ENCODE measurements at places on chromosomes 12 and 14.

DNA sequence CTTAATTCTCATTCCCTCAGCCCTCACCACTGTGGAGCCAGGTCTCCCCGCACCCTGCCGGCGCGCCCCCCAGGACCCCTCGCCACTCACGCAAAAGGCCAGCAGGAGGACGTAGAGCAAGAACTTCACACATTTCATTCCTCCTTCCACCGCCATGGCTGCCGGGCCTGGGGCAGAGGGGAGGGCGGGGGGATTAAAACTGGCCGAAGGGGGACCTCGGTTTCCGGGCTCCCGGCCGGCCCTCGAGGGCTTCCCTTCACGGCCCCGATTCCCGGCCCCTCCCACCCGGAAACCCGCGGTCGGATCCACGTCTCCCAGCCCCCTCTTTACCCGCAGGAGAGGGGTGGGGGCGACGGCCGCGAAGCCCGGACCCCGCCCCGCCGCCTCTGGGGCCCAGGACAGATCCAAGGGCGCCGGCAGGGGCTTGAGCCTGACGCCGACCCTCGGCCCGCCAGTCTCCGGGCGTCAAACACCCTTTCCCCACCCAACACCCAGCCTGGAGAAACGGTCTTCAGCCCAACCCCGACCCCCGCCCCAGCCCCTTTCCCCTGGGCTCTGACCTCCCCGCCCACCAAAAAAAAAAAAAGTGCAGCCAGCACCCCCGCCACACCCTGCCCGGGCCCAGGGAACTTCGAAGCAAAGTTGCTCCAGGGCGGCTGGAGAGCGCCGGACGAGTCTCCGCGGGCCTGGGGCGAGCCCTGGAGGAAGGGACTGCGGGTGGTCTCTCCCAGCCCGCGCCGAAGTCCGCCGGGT is 447 bp downstream of the CD63 start:
- peaks cover 27% of the 10 kb centered on the region for H3K36me3 ChIP-seq
- H3K27me3 ChIP-seq = no peaks in the 10 kb centered on the region
- H3K4me3 ChIP-seq = peak overlapping the region; percentile 88
- H3K4me1 ChIP-seq = peaks cover 31% of the 10 kb centered on the region
- peak overlapping the region; percentile 98 for H3K27ac ChIP-seq

DNA sequence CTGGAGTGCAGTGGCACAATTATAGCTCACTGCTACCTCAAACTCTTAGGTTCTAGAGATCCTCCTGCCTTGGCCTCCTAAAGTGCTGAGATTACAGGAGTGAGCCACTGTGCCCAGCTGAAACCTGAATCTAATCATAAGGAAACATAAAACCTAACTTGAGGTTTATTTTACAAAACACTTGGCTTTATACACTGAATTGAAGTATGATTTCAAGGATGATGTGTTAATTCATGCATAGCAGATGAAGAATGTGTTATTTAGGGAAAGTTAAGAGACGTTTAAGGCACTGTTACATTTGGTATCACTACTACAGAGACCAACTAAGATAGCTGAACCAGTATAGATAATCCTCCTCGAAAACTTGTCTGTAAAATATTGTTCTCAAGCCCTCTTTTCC is 6.4 kb downstream of the DICER1 start:
- H3K36me3 ChIP-seq = 0 out of 2 replicates have a peak, but pooled peaks cover 9% of the 10 kb centered on the region
- H3K4me1 ChIP-seq = peaks cover 44% of the 10 kb centered on the region
- no peaks in the 10 kb centered on the region for H3K27me3 ChIP-seq
- H3K27ac ChIP-seq = no peak overlapping the region

GRCh38 chr14:101857226-101857625 is 95.7 kb downstream of the PPP2R5C start:
- H3K4me3 ChIP-seq = no peak overlapping the region
- H3K27me3 ChIP-seq = no peaks in the 10 kb centered on the region
- peak; percentile 17 for DNase-seq
- H3K27ac ChIP-seq = no peak overlapping the region
- peaks cover 6% of the 10 kb centered on the region for H3K4me1 ChIP-seq
- H3K36me3 ChIP-seq = peaks cover 7% of the 10 kb centered on the region

DNA sequence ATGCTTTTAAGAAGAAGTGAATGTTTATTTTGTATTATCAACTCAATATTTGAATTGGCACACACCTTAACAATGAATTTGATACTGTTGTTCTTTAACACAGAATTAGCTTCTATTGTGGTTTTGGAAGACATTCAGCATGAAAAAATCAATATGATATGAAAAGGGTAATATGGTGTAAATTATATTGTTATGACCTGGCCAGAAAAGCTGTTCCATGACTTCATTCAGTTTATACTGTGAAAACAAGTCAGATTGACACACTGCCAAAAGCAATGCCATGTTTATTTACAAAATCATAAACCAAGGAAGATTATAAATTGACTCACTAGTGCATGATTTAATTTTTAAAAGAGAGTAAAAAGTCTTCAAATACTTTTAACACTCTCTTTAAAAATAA is 851.4 kb upstream of the SEL1L start:
- DNase-seq = peak; percentile 28
- no peaks in the 10 kb centered on the region for H3K36me3 ChIP-seq
- H3K4me1 ChIP-seq = no peaks in the 10 kb centered on the region
- H3K27me3 ChIP-seq = no peaks in the 10 kb centered on the region
- H3K4me3 ChIP-seq = no peak overlapping the region

DNA sequence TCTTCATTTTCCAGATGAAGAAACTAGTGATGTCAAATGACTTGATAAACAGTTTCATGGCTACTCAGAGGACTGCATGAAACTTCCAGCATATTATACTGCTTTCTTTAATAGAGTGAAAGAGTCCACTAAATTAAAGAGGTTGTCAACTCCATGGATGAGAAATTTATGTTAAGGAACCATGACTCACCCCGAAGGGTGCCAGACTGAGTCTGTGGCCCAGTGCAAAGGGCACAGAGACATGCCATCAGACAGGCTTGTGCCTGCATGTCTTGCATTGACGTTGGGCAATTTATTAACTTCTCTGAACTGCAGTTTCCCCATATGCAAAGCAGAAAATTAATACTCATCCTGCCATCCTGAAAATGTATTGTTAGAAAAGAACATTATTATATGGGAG is 382.4 kb downstream of the APAF1 start:
- H3K4me3 ChIP-seq = no peak overlapping the region
- H3K27me3 ChIP-seq = no peaks in the 10 kb centered on the region
- DNase-seq = no peak
- H3K27ac ChIP-seq = no peak overlapping the region
- H3K4me1 ChIP-seq = no peaks in the 10 kb centered on the region

GRCh38 chr12:87311206-87311605 is 718.0 kb downstream of the C12orf50 start:
- no peaks in the 10 kb centered on the region for H3K36me3 ChIP-seq
- no peak for DNase-seq
- no peaks in the 10 kb centered on the region for H3K4me1 ChIP-seq
- H3K4me3 ChIP-seq = no peak overlapping the region
- no peak overlapping the region for H3K27ac ChIP-seq

- no peak for DNase-seq
Measured at GRCh38 chr14:74144789-74145188, 60.0 kb downstream of the LIN52 start.

- peak overlapping the region; percentile 13 for H3K27ac ChIP-seq
- no peak overlapping the region for H3K4me3 ChIP-seq
- H3K27me3 ChIP-seq = no peaks in the 10 kb centered on the region
- no peak for DNase-seq
- H3K4me1 ChIP-seq = peaks cover 18% of the 10 kb centered on the region
Measured at GRCh38 chr12:108665608-108666202, 32.0 kb upstream of the SELPLG start.

DNA sequence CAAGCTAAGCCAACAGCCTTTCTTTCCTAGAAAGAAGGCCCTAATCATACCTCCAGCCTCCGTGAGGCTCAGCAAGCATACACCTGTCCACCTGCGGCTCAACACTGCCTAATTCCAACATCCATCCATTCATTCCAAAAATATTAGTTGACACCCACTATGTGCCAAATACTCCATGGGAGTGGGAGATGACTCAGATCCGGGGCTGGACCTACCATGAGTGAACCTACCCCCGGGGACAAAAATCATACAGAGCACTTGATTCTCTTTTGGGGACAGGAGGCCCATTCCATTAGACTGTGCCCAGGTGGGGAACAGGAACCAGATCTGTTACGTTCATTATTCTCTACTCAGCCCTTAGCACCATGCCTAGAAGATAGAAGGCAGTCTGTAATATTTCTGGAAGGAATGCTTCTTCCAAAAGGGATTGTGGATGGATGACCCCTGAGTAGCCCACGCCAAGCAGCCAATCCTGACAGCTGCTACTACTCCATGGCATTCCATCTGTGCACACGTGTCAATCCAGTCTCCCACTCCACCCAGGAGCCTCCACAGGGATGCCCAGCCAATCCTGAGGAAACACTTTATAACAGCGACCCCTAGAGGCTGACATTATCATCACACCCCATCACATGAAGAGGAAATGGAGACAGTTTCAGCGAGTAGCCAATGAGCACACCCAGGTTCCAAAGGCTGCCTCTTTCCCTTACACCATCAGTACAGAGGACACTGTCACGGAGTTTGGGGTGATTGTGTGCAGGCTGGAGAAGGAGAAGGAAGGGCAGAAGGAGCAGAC is 170.7 kb downstream of the ESRRB start:
- no peak overlapping the region for H3K4me3 ChIP-seq
- peaks cover 30% of the 10 kb centered on the region for H3K27me3 ChIP-seq
- no peaks in the 10 kb centered on the region for H3K4me1 ChIP-seq
- H3K36me3 ChIP-seq = no peaks in the 10 kb centered on the region

DNA sequence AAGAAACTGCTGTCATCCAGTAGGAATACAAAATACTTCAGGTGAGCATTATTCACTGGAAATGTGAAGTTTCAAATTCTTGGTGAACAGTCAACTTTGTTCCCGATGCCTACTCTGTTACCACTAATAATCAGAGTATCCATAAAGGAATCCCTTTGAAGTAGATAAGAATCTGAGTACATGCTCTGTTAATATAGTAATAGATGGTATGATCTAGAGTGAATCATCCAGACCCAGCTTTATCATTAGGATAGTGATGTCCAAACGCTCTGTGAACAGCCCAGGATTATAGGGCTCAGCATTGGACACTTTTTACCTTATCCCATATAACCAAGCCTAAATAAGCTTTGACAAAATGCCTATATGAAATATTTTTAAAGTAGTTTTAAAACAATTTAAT is 33.3 kb downstream of the PPP2R3C start:
- H3K4me1 ChIP-seq = no peaks in the 10 kb centered on the region
- H3K36me3 ChIP-seq = peaks cover 7% of the 10 kb centered on the region
- DNase-seq = peak; percentile 4

GRCh38 chr14:50778721-50779483 is 52.1 kb downstream of the NIN start:
- H3K4me3 ChIP-seq = no peak overlapping the region
- peaks cover 37% of the 10 kb centered on the region for H3K4me1 ChIP-seq
- no peaks in the 10 kb centered on the region for H3K36me3 ChIP-seq
- no peak overlapping the region for H3K27ac ChIP-seq
- no peak for DNase-seq

DNA sequence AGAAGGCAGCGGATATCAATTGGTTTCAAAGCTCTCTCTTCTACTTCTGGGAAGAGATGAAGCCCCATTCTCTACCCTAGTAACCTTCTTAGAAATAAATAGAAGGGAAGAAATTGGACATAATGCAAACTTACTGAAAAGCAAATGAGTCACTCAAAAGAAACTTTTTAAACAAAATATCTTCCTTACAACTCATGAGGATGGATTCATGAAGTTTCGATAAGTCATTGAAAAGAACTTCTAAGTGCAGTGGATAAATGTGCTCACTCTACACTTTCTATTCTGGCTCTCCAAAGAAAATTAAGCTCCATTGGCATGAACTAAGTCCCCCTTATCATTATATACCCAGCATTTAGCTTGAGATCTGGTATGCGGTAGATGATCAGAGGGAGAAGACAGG is 899.5 kb downstream of the RPS29 start:
- no peak overlapping the region for H3K27ac ChIP-seq
- H3K27me3 ChIP-seq = peaks cover 6% of the 10 kb centered on the region

GRCh38 chr12:78562368-78563205 is 302.0 kb upstream of the SYT1 start:
- no peaks in the 10 kb centered on the region for H3K36me3 ChIP-seq
- DNase-seq = peak; percentile 44

- H3K27me3 ChIP-seq = no peaks in the 10 kb centered on the region
- H3K4me3 ChIP-seq = peak overlapping the region; percentile 96
- DNase-seq = no peak
- H3K36me3 ChIP-seq = peaks cover 13% of the 10 kb centered on the region
- H3K27ac ChIP-seq = no peak overlapping the region
- peaks cover 18% of the 10 kb centered on the region for H3K4me1 ChIP-seq
Measured at GRCh38 chr14:24115422-24116127, 826 bp upstream of the NRL start.

DNA sequence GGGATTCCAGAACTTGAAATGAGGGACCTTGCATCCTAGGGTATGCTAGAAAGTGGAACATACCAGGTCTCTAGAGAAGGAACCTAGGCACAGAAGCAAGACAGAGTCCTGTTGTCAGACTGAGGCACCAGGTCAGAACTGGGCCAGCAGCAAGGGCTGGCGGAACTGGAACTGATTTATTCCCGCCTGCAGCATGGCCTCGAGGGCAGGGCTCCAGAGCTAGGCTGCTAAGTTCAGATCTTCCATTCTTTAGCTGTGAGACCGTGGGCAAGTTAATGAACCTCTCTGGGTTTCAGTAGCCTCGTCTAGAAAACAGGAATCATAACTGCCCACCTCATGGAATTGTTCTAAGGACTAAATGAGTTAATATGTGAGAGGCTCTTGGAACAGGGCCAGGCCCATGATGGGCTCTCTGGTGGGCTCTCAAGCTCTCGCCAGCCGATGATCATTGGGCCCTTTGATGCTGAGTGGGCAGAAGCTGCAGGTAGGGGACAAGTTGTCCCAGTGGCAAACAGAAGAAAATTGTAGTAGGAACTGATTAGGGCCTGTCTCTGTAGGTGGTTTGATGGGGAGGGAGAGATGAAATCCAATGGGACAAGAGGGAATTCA is 199.8 kb downstream of the ZFP36L1 start:
- H3K4me1 ChIP-seq = peaks cover 4% of the 10 kb centered on the region
- no peak overlapping the region for H3K27ac ChIP-seq
- H3K4me3 ChIP-seq = no peak overlapping the region
- H3K27me3 ChIP-seq = no peaks in the 10 kb centered on the region
- no peaks in the 10 kb centered on the region for H3K36me3 ChIP-seq

DNA sequence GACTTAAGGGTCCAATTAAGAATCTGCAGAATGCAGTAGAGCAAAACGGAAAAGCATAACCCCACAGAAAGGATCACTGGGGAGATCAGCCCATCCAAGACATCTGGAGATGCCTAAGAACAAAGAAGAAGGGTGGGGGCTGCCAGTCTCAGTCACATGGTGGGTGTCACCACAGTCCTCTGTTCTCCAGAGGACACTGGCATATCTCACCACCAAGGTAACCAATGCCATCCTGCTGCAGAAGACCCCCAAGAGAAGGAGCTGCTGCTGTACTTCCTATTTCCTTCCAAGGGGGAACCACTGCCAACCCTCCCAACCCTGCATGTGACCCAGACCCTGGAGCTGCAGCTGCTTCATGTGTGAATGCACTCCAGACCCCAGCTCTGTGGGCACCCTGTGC is 91.2 kb downstream of the PTGER2 start:
- no peaks in the 10 kb centered on the region for H3K36me3 ChIP-seq
- H3K4me1 ChIP-seq = peaks cover 17% of the 10 kb centered on the region
- DNase-seq = no peak
- H3K27me3 ChIP-seq = no peaks in the 10 kb centered on the region
- no peak overlapping the region for H3K4me3 ChIP-seq
